ENCODE measurements at places on chromosomes 11 and 22. TPM values are rescaled to one million over a fixed set of nuclear protein-coding genes. Genes with fewer than 3 reads are reported as not detected.

The MMP8 gene
- not detected for total RNA-seq

The PAMR1 gene
- total RNA-seq: not detected

GRCh38 chr11:27058456-27058855, 17.8 kb downstream of the BBOX1 start:
- DNase-seq: no peak

The H19 gene
- total RNA-seq: not detected

DNA sequence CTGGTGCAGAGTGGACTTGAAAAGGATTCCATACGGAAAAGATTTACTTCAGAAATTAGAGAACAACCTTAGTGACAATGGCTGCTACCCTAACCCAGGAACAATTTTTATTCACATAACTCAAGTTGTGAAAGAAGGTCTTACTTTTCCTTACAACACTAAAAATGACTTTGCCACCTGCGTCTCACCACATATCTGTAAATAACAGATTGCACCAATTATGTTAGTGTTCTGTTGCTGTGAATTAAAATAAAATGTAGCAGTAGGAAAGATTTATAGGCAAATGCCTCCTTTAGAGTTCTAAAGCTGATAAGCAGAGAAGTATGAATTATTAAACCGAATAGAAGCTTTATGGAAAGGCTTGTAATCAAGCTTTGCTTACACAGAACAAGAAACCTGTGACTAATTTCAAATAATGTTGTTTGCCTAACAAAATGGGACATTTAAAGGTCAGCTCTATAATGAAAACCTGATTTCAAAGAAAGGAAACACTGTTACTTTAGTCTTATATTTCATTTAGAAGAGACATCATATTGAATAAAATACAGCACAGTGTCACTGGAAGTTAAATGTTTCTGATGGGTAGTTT, 2237.8 kb downstream of the LRRC4C start:
- DNase-seq: no peak

The SYNGR1 gene
- total RNA-seq: not detected

The GPR83 gene
- total RNA-seq: 0.15 TPM

DNA sequence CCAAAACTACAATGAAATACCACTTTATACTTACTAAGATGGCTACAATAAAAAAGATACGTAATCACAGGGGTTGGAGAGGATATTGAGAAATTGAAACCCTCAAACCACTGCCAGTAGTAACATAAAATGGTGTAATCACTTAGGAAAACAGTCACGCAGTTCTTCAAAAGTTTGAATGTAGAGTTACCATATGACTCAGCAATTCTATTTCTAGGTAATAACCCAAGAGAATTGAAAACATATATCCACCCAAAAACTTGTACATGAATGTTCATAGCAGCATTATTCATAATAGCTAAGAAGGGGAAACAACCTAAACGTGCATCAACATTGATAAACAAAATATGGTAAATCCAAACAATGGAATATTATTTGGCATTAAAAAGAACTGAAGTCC, 24.4 kb upstream of the PSMA1 start:
- DNase-seq: no peak

- DNase-seq: no peak
Observed at GRCh38 chr22:17968126-17968525, 56.2 kb downstream of the MICAL3 start.

All from activated T-helper 1 cell treated with anti-CD3 and anti-CD28 coated beads, Interleukin-12 subunit alpha, Interleukin-12 subunit beta, Interleukin-2, Interleukin-4 antibody, amounts not matched to agents 30 ng/mL and 10 ng/mL and 1 ng/mL, durations not matched to agents 14 hours and 24 hours and 36 hours (primary cell).